ENCODE measurements at places on chromosomes 2 and 18.

DNA sequence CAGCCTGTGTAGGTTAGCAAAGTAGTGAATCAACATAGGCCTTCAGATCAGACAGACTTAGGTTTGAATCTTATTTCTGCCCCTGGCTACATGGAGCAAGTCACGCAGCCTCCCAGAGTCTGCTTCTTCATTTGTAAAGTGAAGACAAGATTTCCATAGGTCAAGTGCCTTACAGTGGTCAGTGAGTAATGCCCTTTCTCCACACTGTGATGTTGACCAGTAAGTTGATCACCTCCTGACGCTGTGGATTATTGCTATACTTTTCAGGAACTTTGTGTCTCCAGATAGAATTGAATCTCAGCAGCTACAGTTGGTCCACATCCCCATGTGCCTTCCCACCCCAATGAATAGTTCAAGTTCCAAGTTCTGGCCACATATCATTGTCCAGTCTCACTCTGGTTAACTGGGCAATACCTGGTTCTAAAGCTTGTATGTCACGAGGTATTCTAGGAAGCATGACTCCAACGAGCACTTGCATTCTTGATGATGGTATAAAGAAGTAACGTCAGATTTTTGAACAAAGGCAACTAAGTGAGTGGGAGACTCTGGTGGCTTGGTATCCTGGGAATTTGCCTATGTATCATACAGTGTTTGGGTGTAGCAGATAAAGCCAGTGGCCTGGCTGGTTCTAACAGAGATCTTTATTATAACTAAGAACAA is 2.1 kb upstream of the CLIP4 start:
- no peak for DNase-seq

DNA sequence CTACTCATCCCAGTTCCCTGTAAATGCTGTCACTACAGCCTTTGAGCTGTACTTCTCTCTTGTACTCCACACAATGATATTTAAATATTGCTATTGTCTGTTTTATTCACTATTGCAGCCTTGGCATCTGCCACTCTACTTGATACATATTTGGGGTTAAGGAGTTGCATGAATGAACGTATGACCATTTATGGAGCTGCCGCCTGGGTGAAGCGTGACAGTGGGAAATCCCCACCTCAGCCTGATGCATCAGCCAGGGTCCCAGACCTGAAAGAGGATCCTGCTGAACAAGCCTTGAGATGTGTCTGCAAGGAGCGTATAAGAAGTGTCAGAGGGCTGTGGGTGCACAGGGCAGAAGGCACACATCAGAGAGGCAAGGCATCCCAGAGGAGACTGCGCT is 39.1 kb downstream of the MRPL35 start:
- DNase-seq, result no peak

DNA sequence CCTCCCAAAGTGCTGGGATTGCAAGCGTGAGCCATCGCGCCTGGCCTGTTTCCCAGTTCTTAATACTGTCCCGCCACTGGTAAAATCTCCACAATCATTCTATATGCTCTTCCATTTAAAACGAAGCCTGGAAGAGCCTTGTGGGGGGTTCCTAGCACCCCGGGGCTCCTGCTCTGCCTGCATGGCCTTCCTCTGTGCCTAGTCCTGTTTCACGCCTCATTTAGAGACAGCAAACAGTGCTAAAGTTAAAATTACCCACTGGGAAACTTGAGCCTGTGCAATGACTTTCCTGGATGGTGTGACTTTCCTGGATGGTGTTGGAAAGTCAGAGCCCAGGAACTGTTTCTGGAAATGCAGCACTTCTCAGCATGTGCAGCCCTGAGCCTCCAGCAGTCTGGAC is 55.0 kb downstream of the INPP5D start:
- no peak for DNase-seq

DNA sequence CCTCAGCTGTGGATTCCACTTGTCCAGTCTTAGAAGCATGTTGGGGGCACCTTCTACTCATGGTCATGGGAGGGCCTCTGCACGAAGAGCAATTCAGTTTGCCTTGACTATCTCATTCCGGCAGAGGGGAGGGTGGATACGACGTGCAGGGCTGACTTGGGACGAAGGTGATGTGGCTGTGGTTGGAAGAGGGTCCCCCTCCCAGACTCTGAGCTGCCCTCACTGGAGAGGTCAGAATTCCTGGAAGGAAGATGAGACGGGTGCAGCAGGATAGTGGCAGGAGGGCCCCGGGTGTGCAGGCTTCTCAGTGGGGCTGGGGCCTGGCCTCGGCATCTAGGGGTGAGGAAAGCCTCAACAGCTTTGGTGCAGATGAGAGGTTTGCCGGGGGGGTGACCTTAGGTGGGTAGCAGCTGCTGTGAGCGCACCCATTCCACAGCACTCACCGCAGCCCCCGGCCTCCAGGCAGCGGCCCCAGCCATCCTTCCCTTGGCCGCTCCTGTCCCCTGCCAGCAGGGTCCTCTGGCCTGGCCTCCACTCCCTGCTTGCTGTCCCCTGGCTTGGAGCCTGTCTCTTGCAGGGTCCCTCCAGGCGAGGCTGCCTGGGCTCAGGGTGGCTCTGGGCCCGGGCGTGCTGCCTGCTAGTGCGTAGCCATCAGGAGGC is 3.2 kb downstream of the RNPEPL1 start:
- DNase-seq, result no peak

- no peak for DNase-seq
Observed at GRCh38 chr2:70648961-70649360, 95.3 kb upstream of the TGFA start.

DNA sequence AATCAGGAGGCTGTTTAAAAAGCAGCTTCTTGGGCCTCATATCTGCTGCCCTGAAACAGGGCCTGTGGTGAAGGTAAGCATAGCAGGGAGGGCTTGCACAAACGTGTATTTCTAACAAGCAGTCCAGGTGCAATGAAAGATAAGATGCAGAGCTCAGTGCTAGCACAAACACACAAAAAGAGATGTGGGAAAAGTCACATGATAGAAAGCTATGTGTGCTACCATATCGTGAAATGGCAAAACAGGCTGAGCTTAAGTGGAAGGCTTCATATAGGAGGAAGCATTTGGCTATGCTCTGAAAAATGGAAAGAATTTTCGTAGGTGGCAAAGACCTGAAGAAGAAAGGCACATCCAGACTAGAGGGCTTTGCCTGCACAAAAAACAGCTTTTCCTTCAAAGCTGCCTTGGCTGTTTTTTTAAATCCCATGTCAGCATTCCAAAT is 10.2 kb downstream of the RSAD2 start:
- DNase-seq, result no peak

DNA sequence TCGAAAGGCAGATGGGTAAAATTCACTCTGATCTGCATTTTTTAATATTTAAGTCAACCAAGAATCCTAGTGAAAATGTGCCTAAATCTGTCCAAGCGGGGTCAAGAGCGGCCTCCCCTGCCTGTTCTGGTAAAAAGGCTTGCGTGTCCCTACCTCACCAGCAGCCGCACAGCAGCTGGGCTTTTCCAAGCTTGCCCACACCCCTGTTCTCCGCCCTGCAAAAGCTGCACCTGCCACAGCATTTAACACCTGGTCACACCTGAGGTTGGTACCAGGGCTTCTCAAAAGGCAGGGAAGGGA is 25.8 kb upstream of the TMEM182 start:
- no peak for DNase-seq

GRCh38 chr2:227324642-227324994 is 433 bp upstream of the MFF start:
- no peak for DNase-seq

GRCh38 chr2:36493306-36493705 is 104.7 kb downstream of the FEZ2 start:
- no peak for DNase-seq

GRCh38 chr2:237408335-237409000 is 5.5 kb downstream of the COL6A3 start:
- DNase-seq, result no peak

GRCh38 chr2:178998539-178998938 is 51.4 kb downstream of the CCDC141 start:
- no peak for DNase-seq

GRCh38 chr2:156399224-156399949 is 36.8 kb upstream of the GPD2 start:
- DNase-seq, result no peak

DNA sequence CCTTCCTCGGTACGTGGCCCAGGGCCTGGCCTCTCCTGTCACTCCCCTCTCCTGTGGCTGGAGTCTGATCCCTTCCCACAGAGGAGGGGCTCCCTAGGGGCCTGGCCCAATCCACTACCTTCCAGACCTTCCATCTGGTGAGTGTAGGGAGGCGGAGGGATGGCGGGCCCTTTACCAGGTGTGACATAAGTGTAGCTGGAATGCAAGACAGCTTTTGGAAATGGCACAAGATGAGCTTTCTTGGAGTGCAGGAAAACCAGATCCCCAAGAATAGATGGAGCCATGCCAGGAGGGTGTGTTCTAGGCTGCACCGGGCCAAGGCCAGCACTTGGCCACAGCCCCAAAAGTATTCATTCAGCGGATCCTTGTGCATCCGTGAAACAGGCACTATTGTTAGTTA is 30.1 kb downstream of the IGFBP5 start:
- DNase-seq, result no peak

DNA sequence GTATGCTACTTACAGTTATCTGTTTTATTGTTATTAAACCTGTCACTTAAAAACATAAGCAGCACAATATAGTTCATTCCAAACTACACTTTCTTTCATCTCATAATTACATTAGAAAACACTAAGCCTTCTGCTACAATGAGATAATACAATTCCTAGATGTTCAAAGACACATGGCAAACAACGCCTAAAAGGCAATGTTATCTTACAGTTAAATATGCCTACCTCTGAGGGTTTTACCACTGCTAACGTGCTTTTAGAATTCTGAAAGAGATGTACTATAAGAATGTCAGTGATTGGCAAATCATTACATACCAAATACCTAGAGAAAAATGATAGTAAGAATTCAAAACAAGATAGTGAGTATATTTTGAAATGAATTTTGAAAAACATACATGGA is 46.8 kb upstream of the SPOPL start:
- no peak for DNase-seq

GRCh38 chr2:235745597-235745996 is 251.8 kb downstream of the AGAP1 start:
- no peak for DNase-seq

DNA sequence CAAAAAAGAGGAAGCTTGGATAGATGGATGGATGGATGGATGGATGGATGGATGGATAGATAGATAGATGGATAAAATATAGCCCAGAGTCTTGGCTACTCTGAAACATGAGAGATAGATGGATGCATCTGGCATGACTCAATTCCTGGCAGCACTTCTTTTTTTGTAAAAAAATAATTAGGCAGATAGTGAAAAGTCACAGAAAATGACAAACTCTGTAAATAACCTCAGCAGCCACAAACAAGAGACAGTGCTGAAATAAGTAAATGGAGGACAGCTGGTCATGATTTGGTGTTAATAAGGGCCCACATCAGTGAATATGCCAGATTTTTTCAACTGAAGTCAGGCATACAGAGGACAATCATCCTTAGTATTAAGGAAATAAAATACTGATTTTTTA is 585.0 kb upstream of the GCFC2 start:
- no peak for DNase-seq

GRCh38 chr2:149148194-149149006 is 109.9 kb downstream of the LYPD6B start:
- no peak for DNase-seq

DNA sequence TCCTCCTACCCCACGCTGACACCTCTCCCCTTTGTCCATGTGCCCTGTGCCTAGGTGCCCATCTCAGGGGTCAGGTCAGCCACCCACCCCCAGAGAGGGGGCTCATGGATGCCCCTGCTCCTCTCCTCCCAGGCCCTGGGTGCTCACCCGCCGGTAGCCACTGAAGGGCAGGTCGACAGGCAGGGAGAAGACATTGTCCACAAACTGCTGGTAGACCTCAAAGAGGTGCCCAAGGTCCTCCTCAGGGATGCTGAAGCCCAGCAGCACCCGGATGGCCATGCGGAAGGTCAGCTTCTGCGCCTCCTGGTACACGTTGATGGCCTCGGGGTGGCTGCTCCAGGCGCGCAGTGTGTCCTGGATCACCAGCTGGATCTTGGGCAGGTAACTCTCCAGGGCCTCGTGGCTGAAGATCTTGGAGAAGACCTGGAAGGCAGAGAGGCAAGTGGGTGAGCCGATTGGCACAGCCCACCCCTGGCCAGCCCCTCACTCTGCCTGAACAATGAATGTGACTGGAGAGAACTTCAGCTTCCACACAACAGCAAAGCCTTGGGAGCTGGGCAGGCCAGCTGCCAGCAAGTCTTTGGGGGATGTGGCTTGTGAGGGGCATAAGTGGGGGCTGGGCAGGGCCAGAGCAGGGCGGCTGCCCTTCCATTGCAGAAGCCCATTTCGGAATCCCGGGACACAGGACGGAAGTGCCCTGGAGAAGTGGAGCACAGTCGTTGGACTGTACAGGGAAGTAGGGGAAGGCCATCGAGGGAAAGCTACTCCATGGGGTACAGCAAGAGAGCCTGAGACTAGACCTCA is 12.5 kb downstream of the CYP26B1 start:
- no peak for DNase-seq

DNA sequence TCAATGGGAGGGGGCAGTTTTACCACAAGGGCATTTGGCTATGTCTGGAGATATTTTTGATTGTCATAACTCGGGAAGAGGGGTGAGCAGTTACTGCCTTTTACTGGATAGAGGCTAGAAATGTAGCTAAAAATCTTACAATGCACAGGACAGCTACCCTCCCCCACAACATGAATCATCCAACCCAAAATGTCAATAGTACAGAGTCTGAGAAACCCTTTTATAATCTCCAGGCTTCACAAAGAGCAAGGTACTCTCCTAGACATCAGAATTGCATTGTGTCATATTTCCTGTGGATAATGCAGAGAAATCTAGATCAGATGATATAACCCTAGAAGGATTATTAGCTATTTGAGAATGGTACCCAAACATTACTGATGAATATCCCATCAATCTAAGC is 277.1 kb upstream of the NRP2 start:
- DNase-seq, result no peak

GRCh38 chr2:197264332-197264731 is 46.2 kb downstream of the ANKRD44 start:
- DNase-seq, result no peak

DNA sequence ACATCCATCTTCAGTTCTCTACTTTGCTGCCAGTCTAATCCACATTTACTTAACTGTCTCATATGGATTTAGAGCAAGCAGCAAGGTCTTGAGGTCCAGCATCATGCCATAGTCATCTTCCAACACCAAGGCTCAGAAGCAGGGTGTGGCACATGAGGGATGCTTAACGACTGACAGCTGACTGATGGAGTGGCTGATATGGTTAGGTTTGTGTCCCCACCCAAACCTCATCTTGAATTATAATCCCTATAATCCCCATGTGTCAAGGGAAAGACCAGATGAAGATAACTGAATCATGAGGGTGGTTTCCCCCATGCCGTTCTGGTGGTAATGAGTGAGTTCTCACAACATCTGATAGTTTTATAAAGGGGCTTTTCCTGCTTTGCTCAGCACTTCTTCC is 257.3 kb downstream of the NBAS start:
- DNase-seq, result no peak

- DNase-seq, result no peak
Observed at GRCh38 chr2:85222792-85223191, 89.6 kb downstream of the TCF7L1 start.
